ENCODE measurements at places on chromosomes 6 and 20.

GRCh38 chr20:41137614-41138474, 501 bp downstream of the PLCG1 start:
- DNase-seq: peak; percentile 46

DNA sequence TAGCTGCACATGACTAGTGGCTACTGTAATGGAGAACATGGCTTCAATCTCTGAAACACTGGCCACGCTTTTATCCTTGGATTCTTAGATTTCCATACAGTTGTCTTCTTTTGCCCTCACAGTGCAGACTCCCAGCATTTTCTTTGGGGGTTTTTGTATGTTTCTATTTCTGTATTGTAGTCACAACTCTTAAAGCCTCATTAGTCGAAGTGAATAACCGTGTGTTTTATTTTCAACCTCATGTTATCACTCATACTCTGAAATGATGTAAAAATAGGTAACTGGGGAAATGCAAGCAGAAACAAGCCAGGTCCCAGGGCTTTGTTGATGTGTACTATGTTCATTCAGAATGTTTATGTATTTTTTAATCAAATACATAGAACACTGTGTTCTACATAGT, 162.9 kb downstream of the JARID2 start:
- no peak for DNase-seq

- no peak for DNase-seq
Measured at GRCh38 chr20:21511485-21511849, 2.4 kb downstream of the NKX2-2 start.

DNA sequence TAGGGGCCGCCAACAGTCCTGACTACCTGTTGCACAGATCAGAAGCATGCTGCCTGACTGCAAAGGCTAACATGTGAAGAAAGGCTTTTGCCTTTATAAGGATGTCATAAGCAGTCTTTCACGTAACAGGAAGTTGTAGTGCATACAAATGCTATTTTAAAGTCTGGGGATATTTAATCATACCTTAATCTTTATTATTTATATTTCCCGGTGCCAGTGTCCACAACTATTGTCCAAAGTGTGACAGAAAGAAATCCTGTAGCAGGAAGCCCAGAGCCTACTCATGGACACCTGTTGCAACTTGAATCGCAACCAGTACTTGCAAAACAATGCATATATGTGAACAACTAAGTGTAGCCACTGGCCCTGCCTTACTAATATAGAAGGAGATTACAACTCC, 235.8 kb downstream of the ALDH8A1 start:
- no peak for DNase-seq

DNA sequence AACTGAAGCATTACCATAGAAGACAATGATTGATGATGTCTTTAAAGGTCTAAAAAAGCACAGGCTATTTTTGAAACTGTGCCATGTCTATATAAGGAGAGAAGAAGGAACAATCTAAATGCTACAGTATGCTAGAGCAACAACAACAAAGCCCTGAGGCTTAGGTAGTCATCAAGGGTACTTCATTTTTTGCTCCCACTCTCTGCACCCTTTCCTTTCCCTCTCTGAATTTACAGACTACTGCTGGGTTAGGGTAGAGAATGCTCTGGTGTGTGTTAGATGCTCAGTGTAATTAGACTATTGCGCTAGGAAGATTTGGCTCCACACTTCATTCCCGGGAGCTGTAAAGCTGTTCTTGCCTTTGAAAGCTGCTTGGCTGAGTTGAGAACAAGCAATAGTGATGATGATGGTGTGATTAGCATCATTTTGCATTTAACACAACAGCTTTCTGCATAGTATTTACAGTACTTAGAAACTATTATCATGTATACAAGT, 1262.5 kb upstream of the CITED2 start:
- DNase-seq: peak; percentile 15

GRCh38 chr20:47067776-47068175, 173.1 kb downstream of the EYA2 start:
- DNase-seq: no peak

DNA sequence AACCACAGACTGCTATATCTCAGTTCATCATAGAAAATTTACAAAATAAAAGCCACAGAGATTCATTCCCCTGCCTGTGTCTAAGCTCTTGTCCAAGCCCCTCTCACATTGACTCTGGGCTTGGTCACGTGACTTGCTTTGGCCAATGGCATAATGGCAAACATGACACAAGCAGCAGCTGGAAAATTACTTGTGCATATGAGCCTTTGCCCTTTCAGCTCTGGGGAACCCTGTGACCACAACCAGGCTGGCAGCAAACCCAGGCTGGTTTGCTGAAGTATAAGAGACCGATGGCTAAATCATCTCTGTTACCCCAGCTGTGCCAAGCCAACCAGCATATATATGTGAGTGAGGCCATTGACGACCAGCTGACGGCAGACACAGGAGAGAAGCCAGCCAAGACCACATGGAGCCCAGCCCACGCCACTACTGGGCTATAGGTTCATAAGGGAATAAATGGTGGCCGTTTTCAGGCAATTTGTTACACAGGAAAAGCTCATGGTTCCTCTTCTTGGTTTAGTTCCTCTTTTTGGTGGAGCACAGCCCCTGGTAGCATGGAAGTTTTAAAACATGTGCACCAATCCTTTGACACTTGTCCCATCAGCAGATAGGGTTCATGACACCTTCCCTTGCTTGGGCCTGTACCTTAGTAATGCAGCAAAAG, 31.8 kb upstream of the RSPO4 start:
- DNase-seq: no peak

- DNase-seq: peak; percentile 87
Measured at GRCh38 chr20:57439432-57439831, 48.2 kb downstream of the RBM38 start.

DNA sequence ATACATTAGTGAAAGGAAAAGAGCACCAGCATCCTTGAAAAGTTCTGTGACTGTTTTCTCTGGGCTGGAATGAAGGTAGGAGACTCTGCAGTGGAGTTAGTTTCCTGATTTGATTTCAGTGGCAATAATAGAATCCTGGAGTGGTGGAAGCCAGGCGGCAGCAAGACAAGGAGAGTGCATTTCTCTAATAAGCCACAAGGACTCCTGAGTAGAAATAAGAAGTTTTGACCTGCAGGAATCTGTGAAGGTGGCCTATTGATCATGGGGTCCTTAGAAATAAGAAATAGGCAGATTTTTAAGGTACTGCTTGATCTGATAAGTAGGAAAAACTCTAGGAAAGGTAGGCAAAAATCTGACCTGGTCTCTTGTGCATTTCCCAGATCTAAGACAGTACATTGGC, 68.4 kb upstream of the ELOVL5 start:
- DNase-seq: no peak

- DNase-seq: no peak
Measured at GRCh38 chr6:12622566-12622965, 94.0 kb upstream of the PHACTR1 start.

DNA sequence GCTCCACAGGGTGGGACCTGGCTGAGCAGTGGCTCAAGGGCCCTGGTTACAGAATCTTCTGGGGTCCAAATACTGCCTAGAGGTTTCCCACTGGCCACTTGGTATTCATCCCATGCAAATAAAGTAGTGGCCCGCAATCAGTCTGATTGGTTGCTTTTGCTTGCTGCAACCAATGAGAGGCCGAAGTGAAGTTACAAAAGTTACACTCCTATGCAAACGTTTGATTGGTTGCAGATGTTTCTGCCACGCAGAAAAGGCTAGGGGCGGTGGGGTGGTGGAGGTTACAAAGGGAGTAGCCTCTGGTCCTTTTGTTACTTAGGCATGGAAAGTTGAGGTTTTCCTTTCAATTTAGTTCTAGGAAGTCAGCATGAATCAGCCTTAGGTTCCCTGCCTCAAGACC, 3.6 kb upstream of the NHLRC1 start:
- no peak for DNase-seq

GRCh38 chr20:6410721-6411120, 287.9 kb upstream of the FERMT1 start:
- DNase-seq: no peak

DNA sequence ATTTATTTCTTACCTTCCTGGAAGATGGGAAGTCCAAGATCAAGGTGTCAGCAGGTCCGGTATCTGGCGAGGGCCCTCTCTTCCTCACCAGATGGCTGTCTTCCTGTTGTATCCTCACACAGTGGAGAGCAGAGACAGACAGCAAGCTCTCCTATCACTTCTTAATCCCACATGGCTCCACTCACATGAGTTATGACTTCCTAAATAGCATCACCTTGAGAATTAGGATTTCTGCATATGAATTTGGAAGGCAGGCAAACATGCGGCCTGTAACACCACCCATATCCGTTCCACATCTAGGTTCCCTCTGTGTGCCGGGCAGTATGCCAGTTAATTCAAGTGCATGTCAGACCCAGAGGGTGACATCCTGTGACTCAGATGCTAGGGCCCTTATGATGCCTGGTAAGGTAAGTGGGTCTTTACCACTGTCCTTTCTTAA, 2.1 kb downstream of the RAET1E start:
- DNase-seq: peak; percentile 10

DNA sequence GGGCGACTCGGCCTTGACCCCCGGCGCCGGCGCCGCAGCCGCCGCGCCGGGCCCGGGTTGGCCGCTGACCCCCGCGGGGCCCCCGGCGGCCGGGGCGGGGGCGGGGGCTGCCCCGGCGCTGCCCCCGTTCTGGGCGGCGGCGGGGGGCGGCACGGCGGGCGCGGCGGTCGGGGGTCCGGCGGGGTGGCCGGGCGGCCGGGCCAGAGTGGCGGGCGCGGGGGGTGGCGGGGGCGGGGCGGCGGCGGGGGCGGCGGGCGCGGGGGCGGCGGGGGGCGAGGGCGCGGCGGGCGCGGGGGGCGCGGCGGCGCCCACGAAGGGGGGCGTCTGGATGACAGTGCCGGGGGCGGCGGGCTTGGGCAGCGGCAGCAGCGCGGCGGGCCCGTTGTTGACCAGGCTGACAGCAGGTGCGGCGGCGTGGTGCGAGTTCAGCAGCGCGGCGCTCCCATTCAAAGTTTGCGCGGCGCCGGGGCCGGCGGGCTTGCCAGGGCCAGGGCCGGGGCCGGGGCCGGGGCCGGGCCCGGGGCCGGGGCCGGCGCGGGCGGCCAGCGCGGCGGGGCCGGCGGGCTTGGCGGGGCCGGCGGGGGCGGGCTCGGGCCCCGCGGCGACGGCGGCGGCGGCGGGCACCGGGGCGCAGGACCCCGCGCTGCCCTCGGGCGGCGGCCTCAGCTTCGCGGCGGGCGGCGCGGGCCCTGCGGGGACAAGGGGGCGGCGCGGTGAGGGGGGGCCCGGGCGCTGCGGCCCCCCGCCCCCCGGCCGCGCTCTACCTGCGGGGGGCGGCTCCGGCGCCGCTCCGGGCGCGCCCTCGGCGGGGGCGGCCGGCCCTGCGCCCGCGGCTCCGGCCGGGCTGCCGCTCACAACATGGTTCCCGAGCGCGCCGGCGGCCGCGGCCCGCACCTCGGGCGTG, 659 bp downstream of the TAF4 start:
- DNase-seq: no peak

GRCh38 chr6:96900873-96901272, 3.2 kb upstream of the NDUFAF4 start:
- no peak for DNase-seq

GRCh38 chr20:3209257-3209945, at the start of gene ITPA:
Gene ITPA, plus strand, starts transcription at chr20:3209498. Its CDS starts 54 bp downstream, at chr20:3209552.
- DNase-seq: peak; percentile 55

GRCh38 chr20:40278673-40279072, 410.4 kb downstream of the MAFB start:
- no peak for DNase-seq

DNA sequence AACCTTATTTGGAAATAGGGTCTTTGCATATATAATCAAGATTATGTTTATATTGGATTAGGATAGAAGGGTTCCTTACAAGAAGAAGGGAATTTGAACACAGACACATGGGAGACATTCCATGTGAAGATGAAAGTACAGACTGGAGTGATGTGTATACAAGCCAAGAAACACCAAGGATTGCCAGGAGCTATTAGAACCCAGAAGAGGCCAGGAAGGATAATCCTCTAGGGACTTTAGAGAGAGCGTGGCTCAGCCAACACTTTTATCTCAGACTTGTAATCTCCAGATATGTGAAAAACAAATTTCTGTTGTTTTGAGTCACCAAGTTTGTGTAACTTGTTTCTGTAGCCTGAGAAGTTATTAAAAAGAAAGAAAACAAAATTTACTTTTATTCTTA, 1173.9 kb upstream of the CITED2 start:
- no peak for DNase-seq

DNA sequence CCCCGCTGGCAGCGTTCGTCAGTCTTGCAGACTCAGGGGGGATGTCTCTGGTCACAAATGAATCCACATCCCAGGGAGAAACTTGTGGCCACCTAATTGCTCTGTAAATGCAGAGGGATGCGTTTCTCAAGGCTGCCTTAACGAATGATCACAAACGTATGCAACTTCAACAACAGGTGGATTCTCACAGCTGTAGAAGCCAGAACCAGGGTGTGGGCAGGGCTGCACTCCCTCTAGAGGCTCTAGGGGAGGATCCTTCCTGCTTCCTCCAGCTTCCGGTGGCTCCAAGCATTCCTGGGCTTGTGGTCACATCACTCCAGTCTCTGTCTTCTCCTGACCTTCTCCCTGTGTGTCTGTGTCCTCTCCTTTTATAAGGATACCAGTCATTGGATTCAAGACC, 3.3 kb upstream of the TAF4 start:
- no peak for DNase-seq

- no peak for DNase-seq
Measured at GRCh38 chr20:33979094-33979493, 14.6 kb upstream of the RALY start.

DNA sequence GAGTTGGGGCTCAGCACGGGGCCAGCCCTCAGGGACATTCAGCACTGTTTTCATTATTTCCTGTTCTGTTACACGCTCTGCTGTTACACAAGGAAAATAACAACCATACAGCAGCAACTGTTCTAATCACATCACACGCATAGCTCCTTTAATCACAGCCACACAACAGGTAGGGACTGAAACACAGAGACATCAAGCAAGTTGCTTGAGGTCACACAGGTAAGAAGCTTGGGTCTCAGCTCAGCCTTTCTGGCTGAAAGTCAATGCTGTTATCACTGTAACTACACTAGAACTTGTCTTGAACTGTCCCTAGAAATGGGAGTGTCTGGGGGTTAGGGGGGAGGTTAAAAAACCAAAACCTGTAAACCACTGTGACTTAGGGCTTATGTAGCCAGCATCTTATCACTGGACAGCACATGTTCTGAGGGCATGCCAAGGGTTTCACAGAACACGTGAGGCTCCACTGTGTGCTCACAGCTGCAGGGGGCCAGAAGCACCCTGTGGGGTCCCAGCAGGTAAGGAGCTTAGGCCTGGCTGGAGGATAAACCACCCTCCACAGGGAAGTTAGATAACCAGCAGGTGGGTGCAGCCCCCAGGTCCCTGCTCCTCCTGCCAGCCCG, 146.0 kb downstream of the EYA2 start:
- no peak for DNase-seq

GRCh38 chr6:12024699-12025434, 12.8 kb downstream of the HIVEP1 start:
- DNase-seq: no peak

DNA sequence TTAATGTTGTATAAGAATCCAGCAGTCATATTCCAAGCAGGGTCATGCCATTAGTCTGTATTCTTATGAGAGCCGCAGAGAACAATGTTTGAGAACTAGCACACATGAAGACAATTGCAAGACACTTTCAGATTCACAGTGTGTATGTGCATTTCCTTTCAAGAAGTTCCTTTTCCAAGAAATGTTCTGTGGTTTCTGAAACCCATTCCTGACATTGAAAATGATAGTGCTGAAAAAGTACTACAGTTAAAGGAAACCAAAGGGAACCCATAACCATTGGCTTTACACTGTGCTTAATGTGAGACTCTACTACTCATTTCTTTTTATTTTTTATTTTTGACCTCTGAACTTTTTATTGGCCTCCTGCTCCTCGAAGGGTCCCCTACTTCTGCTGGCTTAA, 4.2 kb upstream of the CALHM6 start:
- DNase-seq: no peak

- peak; percentile 61 for DNase-seq
Measured at GRCh38 chr6:43873806-43874714, 104.0 kb downstream of the VEGFA start.

All from NCI-H1092 treated with DMSO at 0.1 percent for 48 hours (cell line).